ENCODE measurements at places on chromosomes 16 and 17. TPM values are rescaled to one million over a fixed set of nuclear protein-coding genes. Genes with fewer than 3 reads are reported as not detected.
A peak's percentile ranks its signal among the peaks of the same experiment; 100 is the strongest.

- peaks cover 55% of the 10 kb centered on the region for H3K4me1 ChIP-seq
- H3K36me3 ChIP-seq: no peaks in the 10 kb centered on the region
- DNase-seq: no peak
- H3K4me3 ChIP-seq: no peak overlapping the region
These were observed 25.5 kb downstream of the MYO18A start for GRCh38 chr17:29154516-29155226.

Gene MT1A
- polyA plus RNA-seq: 14.2 TPM

Gene FBXO47
- not detected for polyA plus RNA-seq

Gene LPCAT2
- 3.4 TPM for polyA plus RNA-seq

DNA sequence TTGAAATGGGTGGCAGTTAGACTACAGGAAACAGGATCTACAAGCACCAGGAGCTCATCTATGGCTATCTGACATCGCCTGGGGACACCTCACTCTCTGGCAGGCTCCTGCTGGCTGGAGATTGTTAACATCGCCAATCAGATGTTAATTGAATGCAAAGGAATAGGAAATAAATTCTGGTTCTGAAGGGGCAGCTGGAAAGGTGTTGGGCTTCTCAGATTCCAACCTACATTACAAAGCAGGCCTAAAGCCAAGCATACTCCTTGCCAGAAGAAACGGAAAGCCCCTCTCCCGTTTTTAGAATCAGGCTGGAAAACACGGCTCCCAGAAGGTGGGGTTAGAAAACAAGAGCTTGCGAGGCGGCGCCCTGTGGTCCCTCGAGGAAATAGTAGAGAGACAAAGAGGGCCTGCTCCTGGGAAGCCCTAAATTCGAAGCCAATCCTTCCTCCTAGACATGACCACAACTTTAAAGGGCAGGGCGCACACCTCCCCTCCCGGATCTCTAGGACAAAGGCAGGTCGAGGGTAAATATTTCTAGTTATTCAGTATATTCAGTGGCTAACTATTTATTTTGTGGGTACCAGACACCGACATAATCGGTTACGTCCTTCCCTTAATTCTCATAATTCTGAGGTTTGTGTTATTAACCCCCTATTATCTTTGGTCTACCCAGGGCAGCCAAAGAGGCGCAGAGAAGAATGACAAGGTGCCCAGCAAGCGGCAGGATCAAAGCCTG lies 763 bp upstream of the TOM1L1 start:
- no peak for DNase-seq
- peaks cover 3% of the 10 kb centered on the region for H3K4me1 ChIP-seq
- peak overlapping the region; percentile 33 for H3K4me3 ChIP-seq

DNA sequence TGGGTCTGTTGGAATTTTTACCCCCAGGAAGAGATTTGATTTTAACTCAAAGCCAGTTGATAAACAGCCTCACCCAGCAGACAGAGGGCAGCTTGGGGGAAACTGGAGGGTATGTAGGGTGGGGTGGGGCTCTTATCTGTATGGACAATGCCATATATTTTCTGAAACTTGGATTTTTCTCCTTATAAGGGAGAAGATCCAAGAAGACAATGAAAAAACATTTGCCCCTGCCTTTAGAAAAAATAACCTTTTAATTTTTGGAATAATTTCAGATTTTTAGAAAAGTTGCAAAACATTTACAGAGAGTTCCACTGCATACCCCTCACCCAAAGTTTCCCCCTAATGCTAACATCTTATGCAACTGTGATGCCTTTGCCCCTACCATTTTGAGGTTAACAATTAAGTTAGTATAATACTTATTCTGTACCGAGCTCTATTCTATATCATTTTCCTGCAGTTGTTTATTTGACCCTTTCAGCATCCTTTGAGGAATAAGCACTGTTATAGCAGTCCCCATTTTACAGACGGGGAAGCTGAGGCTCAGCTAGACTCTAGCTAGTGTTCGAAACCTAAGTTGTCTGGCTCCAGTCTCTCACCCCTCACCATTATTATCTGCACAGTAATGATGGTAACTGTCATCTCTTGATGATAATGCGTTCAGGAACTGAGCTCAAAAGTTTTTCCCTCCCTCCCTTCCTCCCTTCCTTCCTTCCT lies 66.4 kb downstream of the PRKCB start:
- H3K27me3 ChIP-seq: no peaks in the 10 kb centered on the region
- no peaks in the 10 kb centered on the region for H3K36me3 ChIP-seq
- H3K4me3 ChIP-seq: no peak overlapping the region
- H3K4me1 ChIP-seq: peaks cover 58% of the 10 kb centered on the region
- H3K27ac ChIP-seq: no peak overlapping the region

DNA sequence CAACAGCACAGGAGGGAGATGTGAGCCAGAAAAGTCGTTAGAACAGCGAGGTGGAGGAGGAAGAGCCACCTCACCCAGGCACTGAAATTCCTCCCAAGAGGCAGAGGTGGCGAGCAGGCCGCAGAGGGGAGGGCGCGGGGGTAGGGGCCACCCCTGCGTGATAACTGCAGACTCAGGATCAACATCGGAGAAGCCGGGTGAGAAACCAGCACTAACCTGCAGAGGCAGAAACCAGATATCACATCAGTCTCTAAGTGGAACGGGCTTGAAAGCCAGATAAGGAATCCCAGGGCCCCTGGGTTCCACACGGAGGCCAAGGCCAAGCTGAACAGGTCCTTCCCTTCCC lies 39.4 kb upstream of the ZC3H18 start:
- no peak overlapping the region for H3K4me3 ChIP-seq
- DNase-seq: no peak
- peaks cover 58% of the 10 kb centered on the region for H3K36me3 ChIP-seq
- no peaks in the 10 kb centered on the region for H3K27me3 ChIP-seq
- peaks cover 33% of the 10 kb centered on the region for H3K4me1 ChIP-seq

DNA sequence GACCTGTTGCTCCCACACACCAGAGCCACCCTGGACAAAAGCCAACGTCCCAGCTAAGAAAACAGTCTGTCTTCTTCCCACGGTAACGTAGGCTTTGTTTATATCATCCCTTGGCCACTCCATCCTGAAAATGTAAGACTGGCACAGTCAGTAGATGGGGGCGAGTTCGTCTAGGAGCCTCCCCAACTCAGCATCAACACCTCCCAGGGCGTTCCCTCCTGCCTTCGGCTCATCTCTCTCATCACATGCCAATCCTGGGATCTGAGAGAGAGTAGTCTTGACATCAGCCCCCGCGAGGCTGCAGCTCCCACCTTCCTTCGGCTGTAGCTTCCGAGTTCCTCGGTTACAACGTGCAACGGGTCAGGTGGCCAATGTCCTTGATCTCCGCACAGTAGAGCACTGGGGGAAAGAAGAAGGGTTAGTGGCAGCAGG lies 894 bp downstream of the RNF227 start:
- DNase-seq: no peak
- peak overlapping the region; percentile 75 for H3K4me3 ChIP-seq
- peaks cover 22% of the 10 kb centered on the region for H3K36me3 ChIP-seq
- H3K27me3 ChIP-seq: no peaks in the 10 kb centered on the region
- H3K4me1 ChIP-seq: peaks cover 20% of the 10 kb centered on the region

Gene NPIPA3
- 0.63 TPM for polyA plus RNA-seq

- H3K4me3 ChIP-seq: no peak overlapping the region
- no peaks in the 10 kb centered on the region for H3K27me3 ChIP-seq
- no peak overlapping the region for H3K27ac ChIP-seq
These were observed 31.3 kb upstream of the CBX4 start for GRCh38 chr17:79870540-79870939.

Gene MPV17L
- polyA plus RNA-seq: 0.79 TPM

DNA sequence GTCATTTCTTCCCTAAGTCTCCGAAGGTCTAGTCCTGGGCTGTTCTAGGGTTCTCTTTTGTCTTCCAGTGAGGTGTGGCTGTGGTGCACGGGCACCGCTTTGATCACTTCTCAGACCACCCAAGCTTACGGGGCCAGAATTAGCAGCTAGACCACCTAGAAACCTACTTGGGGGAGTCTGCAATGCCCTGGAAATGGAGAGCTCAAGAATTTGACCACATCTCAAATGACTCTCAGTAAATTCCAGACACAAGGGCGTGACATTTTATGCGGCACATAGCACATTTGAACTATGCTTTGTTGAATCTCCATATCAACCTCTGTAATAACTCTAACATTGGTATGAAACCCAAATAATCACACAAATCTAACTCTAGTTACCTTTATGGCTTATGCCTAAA lies 24.9 kb downstream of the TRIM16 start:
- H3K27me3 ChIP-seq: no peaks in the 10 kb centered on the region
- peaks cover 35% of the 10 kb centered on the region for H3K36me3 ChIP-seq
- H3K4me3 ChIP-seq: no peak overlapping the region
- H3K4me1 ChIP-seq: peaks cover 7% of the 10 kb centered on the region
- H3K27ac ChIP-seq: no peak overlapping the region

Gene SLC47A2
- not detected for polyA plus RNA-seq

- peaks cover 42% of the 10 kb centered on the region for H3K4me1 ChIP-seq
- no peaks in the 10 kb centered on the region for H3K27me3 ChIP-seq
- no peak overlapping the region for H3K4me3 ChIP-seq
- DNase-seq: peak; percentile 89
These were observed 123.7 kb downstream of the METRNL start for GRCh38 chr17:83203073-83203471.

DNA sequence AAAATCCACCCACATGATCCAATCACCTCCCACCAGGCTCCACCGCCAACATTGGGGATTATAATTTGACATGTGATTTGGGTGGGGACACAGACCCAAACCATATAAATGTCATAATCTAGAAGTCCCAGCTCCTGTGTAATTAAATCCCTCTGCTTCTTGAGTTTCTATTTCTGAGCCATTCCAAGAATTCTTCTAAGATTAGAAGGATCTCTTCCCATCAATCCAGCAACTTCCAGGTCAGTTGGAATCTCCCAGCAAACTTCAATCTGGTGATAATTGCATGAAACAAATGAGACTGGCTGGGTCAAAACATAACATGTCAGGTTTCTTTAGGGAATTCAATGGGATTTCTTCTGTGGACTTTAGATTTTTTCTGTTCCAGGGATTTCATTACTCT lies 127.8 kb upstream of the CDH5 start:
- H3K4me1 ChIP-seq: no peaks in the 10 kb centered on the region
- H3K27me3 ChIP-seq: no peaks in the 10 kb centered on the region
- no peaks in the 10 kb centered on the region for H3K36me3 ChIP-seq
- DNase-seq: no peak
- no peak overlapping the region for H3K27ac ChIP-seq

DNA sequence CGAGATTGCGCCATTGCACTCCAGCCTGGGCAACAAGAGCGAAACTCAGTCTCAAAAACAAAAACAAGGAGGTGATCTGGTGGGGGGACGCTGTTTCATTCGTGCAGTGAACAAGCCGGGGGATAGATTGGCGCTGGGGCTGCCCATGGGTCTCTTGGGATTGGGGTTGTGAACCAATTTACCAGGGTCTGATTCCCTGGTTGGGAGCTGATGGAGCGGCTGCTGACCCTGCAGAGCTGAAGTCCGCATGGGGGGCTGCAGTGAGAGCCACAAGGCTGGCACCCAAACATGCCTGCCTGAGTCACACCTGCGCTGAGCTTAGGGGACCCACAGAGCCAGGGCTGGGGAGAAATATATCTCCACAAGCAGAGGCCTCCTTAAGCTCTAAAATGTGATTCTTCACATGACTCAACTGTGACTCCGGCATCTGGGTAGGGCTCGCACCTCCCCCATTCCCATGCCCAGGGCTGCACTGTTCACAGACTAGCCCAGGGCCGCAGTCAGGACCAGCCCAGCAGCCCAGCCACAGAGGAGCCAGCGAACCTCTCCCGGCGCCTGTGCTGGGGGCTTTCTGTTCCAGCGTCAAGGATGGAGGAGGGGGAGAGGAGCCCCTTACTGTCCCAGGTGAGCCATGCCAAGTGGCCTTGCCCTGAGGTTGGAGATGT lies 5.0 kb downstream of the TSPAN10 start:
- H3K27ac ChIP-seq: no peak overlapping the region
- H3K27me3 ChIP-seq: no peaks in the 10 kb centered on the region
- H3K36me3 ChIP-seq: no peaks in the 10 kb centered on the region
- no peaks in the 10 kb centered on the region for H3K4me1 ChIP-seq
- no peak overlapping the region for H3K4me3 ChIP-seq

Gene HEATR9
- polyA plus RNA-seq: 0.32 TPM

DNA sequence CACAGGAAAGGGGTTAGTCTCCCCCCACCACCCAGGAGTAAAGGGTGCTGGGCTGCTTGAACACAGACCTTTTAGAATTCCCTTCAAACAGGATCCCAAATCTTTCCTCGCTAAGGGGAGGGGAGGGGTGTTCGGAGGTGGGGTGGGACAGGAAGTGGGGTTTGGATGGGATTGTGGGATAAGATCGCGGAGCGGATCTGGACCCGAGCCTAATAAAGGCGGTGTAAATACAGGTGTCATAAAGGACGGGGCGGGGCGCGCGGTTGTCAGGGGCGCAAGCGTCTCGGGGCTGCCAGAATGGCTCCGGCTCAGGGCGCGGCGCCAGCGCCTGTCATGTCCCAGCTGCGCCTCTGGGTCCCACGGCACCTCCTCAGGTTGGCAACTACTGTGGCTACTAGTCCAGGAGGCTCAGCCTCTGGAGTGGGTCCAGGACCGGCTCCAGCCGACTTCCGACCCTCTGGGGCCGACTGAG lies 59.8 kb upstream of the FBXO47 start:
- no peak for DNase-seq
- no peak overlapping the region for H3K27ac ChIP-seq
- no peaks in the 10 kb centered on the region for H3K36me3 ChIP-seq

DNA sequence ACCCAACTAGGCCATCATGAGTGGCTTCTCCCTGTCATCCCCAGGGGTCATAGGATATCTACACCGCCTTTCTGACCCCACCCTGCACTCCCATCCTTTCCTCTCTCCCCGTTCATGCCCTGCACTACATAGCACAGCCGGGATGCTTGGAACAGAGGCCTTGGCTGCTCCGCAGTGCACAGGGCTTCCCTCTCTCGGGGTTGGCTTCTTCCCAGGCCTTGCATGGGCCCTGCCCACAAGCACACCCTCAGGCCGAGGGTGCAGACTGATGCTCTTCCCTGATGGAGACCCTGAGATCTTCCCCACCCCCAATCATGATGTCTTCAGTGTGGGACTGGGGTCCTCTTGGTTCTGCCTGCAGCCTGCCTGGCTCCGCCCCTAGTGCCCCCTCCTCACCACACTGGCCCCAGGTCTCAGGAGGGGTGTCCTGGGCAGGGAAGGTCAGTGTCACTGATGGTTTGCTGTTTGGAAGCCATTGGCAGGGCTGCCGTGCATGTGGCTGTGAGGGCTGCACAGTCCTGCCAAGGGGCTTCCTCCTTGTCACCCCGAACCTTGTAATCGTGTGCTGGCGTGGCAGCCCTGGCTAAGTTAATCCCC lies 14.3 kb upstream of the NAGLU start:
- H3K36me3 ChIP-seq: peaks cover 16% of the 10 kb centered on the region
- DNase-seq: peak; percentile 67
- H3K4me1 ChIP-seq: peaks cover 94% of the 10 kb centered on the region
- peak overlapping the region; percentile 86 for H3K27ac ChIP-seq
- no peaks in the 10 kb centered on the region for H3K27me3 ChIP-seq
- H3K4me3 ChIP-seq: no peak overlapping the region

Gene CEP112
- polyA plus RNA-seq: 3.1 TPM

- no peak overlapping the region for H3K4me3 ChIP-seq
- H3K4me1 ChIP-seq: peaks cover 30% of the 10 kb centered on the region
- H3K27me3 ChIP-seq: no peaks in the 10 kb centered on the region
- no peaks in the 10 kb centered on the region for H3K36me3 ChIP-seq
These were observed 65.9 kb upstream of the SDK2 start for GRCh38 chr17:73710095-73710592.

- DNase-seq: peak; percentile 82
- no peaks in the 10 kb centered on the region for H3K27me3 ChIP-seq
- peaks cover 88% of the 10 kb centered on the region for H3K36me3 ChIP-seq
- H3K4me1 ChIP-seq: peaks cover 10% of the 10 kb centered on the region
These were observed 67.9 kb downstream of the N4BP1 start for GRCh38 chr16:48542020-48542473.

- peaks cover 90% of the 10 kb centered on the region for H3K4me1 ChIP-seq
- H3K4me3 ChIP-seq: peak within 1 kb of the TSS; percentile 68
- no peaks in the 10 kb centered on the region for H3K27me3 ChIP-seq
These were observed at the start of gene NHERF2 for GRCh38 chr16:2026461-2027023. TSS of gene NHERF2 (plus strand) at chr16:2026902. CDS start at chr16:2027006, 104 bp downstream.
